ENCODE measurements at places on chromosomes 5 and 9.

DNA sequence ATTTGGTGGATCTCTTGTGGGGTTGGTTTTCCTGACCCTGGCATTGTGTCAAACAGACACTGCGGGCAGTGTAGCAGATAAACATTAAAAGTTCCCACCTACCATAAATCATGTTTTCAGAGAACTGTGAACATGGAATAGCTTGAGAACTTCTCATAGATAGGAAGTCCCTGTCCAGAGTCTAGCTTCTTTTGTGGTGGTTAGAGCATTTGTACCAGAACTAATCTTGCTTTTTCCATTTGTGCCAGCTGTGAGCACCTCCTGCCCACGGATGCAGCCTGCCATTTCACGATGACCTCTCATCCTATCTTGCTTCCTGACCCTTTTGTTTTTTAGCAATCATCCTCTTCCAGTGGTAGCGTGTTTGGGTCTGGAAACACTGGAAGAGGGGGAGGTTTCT lies 61.4 kb downstream of the FAM78A start:
- H3K4me3 ChIP-seq: no peak overlapping the region
- H3K27me3 ChIP-seq: no peaks in the 10 kb centered on the region
- no peak overlapping the region for H3K27ac ChIP-seq

- H3K27ac ChIP-seq: no peak overlapping the region
- no peaks in the 10 kb centered on the region for H3K36me3 ChIP-seq
- DNase-seq: no peak
- H3K4me3 ChIP-seq: no peak overlapping the region
- H3K4me1 ChIP-seq: peaks cover 1% of the 10 kb centered on the region
These were observed 284.5 kb downstream of the ZNF608 start for GRCh38 chr5:124461941-124462340.

GRCh38 chr9:92616199-92616641 lies 53.7 kb downstream of the IPPK start:
- DNase-seq: no peak
- no peak overlapping the region for H3K4me3 ChIP-seq
- no peaks in the 10 kb centered on the region for H3K4me1 ChIP-seq
- H3K27ac ChIP-seq: no peak overlapping the region
- no peaks in the 10 kb centered on the region for H3K27me3 ChIP-seq

- H3K4me3 ChIP-seq: no peak within 1 kb of the TSS
- no peak within 1 kb of the TSS for H3K27ac ChIP-seq
- H3K27me3 ChIP-seq: peaks cover 38% of the 10 kb centered on the region
These were observed at the start of gene PCDHB3 for GRCh38 chr5:141100243-141100805. Gene PCDHB3 (plus strand): TSS chr5:141100473. CDS start chr5:141100650, 177 bp downstream.
